ENCODE measurements at places on chromosomes 2 and 18.
A peak's percentile ranks its signal among the peaks of the same experiment; 100 is the strongest.

DNA sequence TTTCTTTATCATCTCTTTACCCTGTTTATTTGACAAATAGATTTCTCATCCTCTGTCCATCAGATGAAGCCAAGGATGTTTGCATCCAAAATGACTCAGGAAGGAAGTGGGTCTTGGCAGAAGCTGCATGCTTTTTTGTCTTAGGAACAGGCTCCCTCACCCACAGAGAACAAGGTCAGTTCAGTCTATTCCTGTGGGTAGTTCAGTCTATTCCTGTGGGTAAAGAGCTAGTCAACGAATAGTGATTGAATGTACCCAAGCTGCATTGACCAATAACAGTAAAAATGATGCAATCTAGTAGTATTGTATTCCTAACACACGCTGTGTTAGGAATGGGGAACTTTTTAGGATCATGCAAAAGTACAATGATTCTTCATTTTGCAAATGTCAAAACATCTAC, 290.8 kb upstream of the TANK start:
- DNase-seq, result peak; percentile 94

DNA sequence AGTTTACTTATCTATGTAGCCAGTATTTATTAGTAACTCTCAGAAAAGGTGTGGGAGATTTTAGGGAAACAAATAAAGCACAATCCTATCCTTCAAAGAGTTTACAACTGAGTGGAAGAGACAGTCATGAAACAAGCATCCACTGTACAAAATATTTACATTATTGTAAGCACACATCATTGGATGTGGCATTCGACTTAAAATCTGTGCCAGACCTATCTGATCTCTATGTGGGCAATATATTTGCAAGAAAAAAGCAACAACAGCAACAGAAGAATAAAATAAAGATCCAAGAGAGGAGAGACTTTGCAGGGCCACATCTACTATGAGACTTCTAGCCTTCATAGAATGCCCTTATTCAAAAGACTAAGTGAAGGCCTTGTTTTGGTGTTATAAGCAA, 882.1 kb upstream of the PIK3C3 start:
- DNase-seq, result no peak

DNA sequence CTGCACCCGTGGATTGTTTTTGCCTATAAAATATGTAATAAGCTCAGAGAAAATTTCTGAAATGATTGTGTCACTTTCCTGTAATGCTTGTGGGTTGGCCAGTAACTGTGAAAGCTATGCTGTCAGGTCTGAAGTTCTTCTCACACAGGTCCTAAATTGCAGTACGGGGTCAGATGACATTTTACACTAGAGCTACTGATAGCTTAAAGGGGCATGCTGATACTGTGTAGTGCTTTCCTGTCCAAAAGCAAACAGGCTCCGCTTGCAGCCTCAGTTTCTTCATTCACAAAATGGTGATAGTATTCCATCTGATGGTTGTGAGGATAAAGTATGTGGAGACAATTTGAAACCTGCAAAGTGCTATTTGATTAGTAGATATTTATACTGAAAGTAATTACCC, 7.6 kb upstream of the FARSB start:
- no peak for DNase-seq

GRCh38 chr2:239763433-239764097, 261.6 kb downstream of the NDUFA10 start:
- no peak for DNase-seq

DNA sequence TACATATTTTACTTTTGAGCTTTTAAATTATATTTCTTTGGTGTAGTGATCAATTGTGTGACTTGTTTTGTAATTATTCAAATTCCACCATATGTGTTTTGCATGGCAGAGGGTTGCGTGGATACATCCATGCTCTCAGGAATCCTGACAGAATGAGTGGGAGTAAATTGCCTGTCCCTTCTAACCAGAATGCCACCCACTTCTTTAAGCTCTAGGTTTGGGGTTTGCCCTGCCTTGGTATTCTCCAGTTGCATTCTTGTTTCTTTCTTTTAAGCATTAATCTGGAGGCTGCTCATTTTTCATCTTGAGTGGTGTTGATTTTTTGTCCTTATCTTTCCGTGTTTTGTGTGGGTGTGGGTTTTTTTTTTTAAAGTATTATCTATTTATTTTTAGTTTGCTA, 360.0 kb downstream of the PTPRM start:
- no peak for DNase-seq

GRCh38 chr2:74457129-74457548, 1.1 kb upstream of the WBP1 start:
- peak; percentile 53 for DNase-seq

GRCh38 chr2:236366049-236366387, 101.8 kb upstream of the ASB18 start:
- DNase-seq, result no peak

- no peak for DNase-seq
These were observed 204.8 kb downstream of the SLC39A10 start for GRCh38 chr2:195861821-195862220.

DNA sequence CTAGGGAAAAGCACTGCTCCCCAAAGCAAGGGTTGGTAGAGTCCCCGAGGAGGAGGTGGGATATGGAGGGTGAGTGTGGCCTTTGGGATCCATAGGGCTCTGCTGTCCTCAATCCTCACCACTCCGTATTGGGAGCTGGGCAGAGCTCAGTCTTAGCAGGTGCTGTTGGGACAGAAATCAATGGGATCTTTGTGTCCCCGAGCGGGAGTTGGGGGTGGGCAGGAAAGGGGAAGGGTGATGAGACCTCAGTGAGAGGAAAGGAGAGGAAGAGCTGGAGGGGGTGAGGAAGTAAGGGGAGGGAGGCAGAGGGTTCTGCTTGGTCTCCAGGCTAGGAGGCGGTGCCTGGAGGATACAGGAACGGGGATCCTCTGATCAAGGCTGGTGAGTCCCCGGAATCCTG, 2.6 kb downstream of the ASIC4 start:
- DNase-seq, result no peak

GRCh38 chr18:26618135-26618534, 69.8 kb upstream of the KCTD1 start:
- DNase-seq, result no peak

DNA sequence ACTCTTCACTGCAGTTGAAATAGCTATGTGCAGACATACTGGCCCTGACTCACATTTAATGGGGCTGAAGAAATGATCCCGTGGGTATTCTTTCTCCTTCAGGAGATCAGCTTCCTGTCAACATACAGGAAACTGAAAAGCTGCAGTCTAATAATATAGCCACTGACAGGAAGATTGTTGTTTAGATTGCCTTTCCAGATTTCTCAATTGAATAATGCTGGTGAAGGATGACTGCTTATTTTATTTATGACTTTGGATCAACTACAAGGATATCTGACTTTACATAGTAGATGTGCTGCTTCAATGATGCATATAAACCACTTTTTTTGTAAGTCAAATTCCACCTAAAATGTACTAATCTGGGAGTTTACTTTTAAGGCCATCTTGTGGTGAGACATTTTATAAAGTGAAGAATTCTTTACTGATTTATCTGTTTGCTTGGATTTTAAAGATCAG, 93.4 kb upstream of the MAP4K3 start:
- peak; percentile 89 for DNase-seq

DNA sequence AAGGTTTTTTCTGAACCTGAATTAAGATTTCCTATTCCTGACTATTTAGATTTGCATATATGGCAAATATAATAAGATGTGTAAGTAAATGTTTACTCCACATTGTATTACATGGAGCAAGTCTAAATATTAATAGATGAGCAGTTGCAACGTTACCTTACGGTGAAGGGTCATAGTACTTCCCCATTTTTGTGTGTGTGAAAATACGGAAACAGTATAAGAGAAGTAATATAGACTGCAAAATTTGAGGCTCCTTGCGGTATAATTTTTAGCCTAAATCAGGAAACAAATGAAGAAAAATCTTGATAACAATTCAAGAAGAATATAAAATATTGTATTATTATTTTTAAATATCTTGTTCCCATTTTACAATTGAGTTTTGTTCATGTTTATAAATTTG, 434.2 kb downstream of the GRB14 start:
- DNase-seq, result no peak
